Subcutaneous preadipocyte (primary cell): ENCODE measurements at places on chromosomes 6 and 20. TPM values are rescaled to one million over a fixed set of nuclear protein-coding genes. Genes with fewer than 3 reads are reported as not detected.

HLA-DQB2 gene
- not detected in 2 replicates for total RNA-seq

BYSL gene
- total RNA-seq = 24.6 and 28.9 TPM in 2 replicates

BTNL2 gene
- total RNA-seq = not detected in 2 replicates

INSM1 gene
- total RNA-seq = not detected in 2 replicates

DOK5 gene
- total RNA-seq = 5.3 and 9.2 TPM in 2 replicates

ANKS1A gene
- 5.5 and 10.0 TPM in 2 replicates for total RNA-seq

BLOC1S5 gene
- 9.2 and 12.5 TPM in 2 replicates for total RNA-seq

MAP1LC3A gene
- 5.7 and 13.2 TPM in 2 replicates for total RNA-seq

CCR6 gene
- not detected in 2 replicates for total RNA-seq

SNAP25 gene
- total RNA-seq = under 0.01 and 4.5 TPM in 2 replicates

PBOV1 gene
- not detected in 2 replicates for total RNA-seq

FRMD1 gene
- not detected in 2 replicates for total RNA-seq

ULBP2 gene
- total RNA-seq = 1.5 and 2.2 TPM in 2 replicates

GRIK2 gene
- total RNA-seq = 0.20 TPM in 1 of 2 replicates, not detected in the other

LMBRD1 gene
- 18.6 and 25.0 TPM in 2 replicates for total RNA-seq

PTPN1 gene
- 25.0 and 43.8 TPM in 2 replicates for total RNA-seq

PSORS1C2 gene
- not detected in 2 replicates for total RNA-seq

EYA2 gene
- total RNA-seq = 0.37 TPM in 1 of 2 replicates, not detected in the other

SLC17A2 gene
- not detected in 2 replicates for total RNA-seq

DEF6 gene
- total RNA-seq = 0.37 and 0.39 TPM in 2 replicates

ZBTB12 gene
- total RNA-seq = 1.5 and 1.8 TPM in 2 replicates

FKBP5 gene
- 44.0 and 48.1 TPM in 2 replicates for total RNA-seq

SLC22A16 gene
- total RNA-seq = not detected in 2 replicates

ZC3H12D gene
- under 0.01 and 0.37 TPM in 2 replicates for total RNA-seq

VSTM2L gene
- total RNA-seq = 0.20 and 0.73 TPM in 2 replicates

STMND1 gene
- total RNA-seq = not detected in 2 replicates

CD109 gene
- total RNA-seq = 79.4 and 100 TPM in 2 replicates

FAM83C gene
- total RNA-seq = not detected in 2 replicates

SIRPG gene
- not detected in 2 replicates for total RNA-seq

TEAD3 gene
- total RNA-seq = 9.2 and 12.1 TPM in 2 replicates

ABCC10 gene
- 23.1 and 30.7 TPM in 2 replicates for total RNA-seq

DLGAP4 gene
- total RNA-seq = 14.0 and 18.6 TPM in 2 replicates

HSPA1L gene
- total RNA-seq = 0.37 and 0.39 TPM in 2 replicates

FNDC1 gene
- total RNA-seq = 0.20 and 0.37 TPM in 2 replicates

FLRT3 gene
- total RNA-seq = 0.78 and 1.5 TPM in 2 replicates

EYA4 gene
- 0.73 and 10.4 TPM in 2 replicates for total RNA-seq

FRK gene
- under 0.01 TPM in 2 replicates for total RNA-seq

CTCFL gene
- not detected in 2 replicates for total RNA-seq

CCDC28A gene
- 7.8 and 8.5 TPM in 2 replicates for total RNA-seq

VGLL2 gene
- total RNA-seq = not detected in 2 replicates

NR2E1 gene
- total RNA-seq = not detected in 2 replicates

SCRT2 gene
- not detected in 2 replicates for total RNA-seq

CGAS gene
- total RNA-seq = 3.3 and 10.9 TPM in 2 replicates

RPS10 gene
- 1,456 and 4,062 TPM in 2 replicates for total RNA-seq

ATP6V1G2 gene
- 1.8 TPM in 2 replicates for total RNA-seq

PLCB4 gene
- 0.78 and 1.5 TPM in 2 replicates for total RNA-seq

FAM217A gene
- total RNA-seq = not detected in 2 replicates

SIRT5 gene
- total RNA-seq = 6.2 and 7.2 TPM in 2 replicates

MAP7 gene
- 0.37 and 0.39 TPM in 2 replicates for total RNA-seq

CLDN20 gene
- total RNA-seq = not detected in 2 replicates

SAMHD1 gene
- 40.1 and 75.0 TPM in 2 replicates for total RNA-seq

CDH26 gene
- under 0.01 TPM in 1 of 2 replicates, not detected in the other for total RNA-seq

RPS6KA2 gene
- 74.2 and 81.9 TPM in 2 replicates for total RNA-seq

ZBTB46 gene
- total RNA-seq = under 0.01 and 0.98 TPM in 2 replicates
